AG09319 (cell line): ENCODE measurements at places on chromosomes 6 and 20.
A peak's percentile ranks its signal among the peaks of the same experiment; 100 is the strongest.

DNA sequence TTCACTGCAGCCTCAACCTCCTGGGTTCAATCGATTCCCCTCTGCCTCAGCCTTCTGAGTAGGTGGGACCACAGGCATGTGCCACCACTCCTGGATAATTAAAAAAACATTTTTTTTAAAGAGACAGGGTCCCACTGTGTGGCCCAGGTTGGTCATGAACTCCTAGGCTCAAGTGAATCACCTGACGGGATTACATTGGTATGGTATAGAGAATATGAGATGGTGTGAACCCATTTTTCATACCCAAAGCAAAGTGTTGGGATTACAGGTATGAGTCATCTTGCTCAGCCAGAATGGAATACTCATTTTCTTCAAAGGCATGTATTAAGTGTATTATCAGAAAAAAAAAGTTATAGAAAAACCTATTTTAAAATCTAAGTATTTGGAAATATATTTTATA is 114.2 kb downstream of the AHI1 start:
- DNase-seq, result no peak

DNA sequence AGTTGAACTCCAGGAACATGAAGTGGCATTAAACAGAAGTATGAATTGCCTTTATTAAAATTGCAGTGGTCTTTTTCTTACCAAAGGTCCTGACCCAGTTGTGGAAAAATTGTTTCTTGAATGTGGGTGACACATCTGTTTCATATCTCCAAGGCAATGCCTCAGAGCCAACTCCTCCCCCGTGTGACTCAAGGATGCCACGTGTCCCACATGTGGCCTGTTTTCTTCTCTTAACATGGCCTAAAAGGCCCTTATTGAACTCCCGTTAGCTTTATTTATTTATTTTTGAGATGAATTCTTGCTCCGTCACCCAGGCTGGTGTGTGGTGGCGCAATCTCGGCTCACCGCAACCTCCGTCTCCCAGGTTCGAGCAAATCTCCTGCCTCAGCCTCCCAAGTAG is 128.4 kb upstream of the ESR1 start:
- DNase-seq, result peak; percentile 23

GRCh38 chr6:100168148-100168547 is 174.1 kb upstream of the MCHR2 start:
- no peak for DNase-seq

- no peak for DNase-seq
Observed at GRCh38 chr6:163708466-163708865, 293.9 kb downstream of the QKI start.
